ENCODE measurements at places on chromosomes 5 and 9. TPM values are rescaled to one million over a fixed set of nuclear protein-coding genes. Genes with fewer than 3 reads are reported as not detected.

The GPR150 gene
- total RNA-seq: 0.33 TPM

The AQP7 gene
- total RNA-seq: 0.19 TPM

The SLC34A3 gene
- total RNA-seq: not detected

The ENC1 gene
- total RNA-seq: 119 TPM

The LECT2 gene
- not detected for total RNA-seq

The CMYA5 gene
- total RNA-seq: 0.33 TPM

The RABGAP1 gene
- 44.5 TPM for total RNA-seq

The C5 gene
- 0.86 TPM for total RNA-seq

The OGN gene
- total RNA-seq: not detected
